NCI-H1105 treated with DMSO at 0.1 percent for 48 hours (cell line): ENCODE measurements at places on chromosomes 2 and 18.

DNA sequence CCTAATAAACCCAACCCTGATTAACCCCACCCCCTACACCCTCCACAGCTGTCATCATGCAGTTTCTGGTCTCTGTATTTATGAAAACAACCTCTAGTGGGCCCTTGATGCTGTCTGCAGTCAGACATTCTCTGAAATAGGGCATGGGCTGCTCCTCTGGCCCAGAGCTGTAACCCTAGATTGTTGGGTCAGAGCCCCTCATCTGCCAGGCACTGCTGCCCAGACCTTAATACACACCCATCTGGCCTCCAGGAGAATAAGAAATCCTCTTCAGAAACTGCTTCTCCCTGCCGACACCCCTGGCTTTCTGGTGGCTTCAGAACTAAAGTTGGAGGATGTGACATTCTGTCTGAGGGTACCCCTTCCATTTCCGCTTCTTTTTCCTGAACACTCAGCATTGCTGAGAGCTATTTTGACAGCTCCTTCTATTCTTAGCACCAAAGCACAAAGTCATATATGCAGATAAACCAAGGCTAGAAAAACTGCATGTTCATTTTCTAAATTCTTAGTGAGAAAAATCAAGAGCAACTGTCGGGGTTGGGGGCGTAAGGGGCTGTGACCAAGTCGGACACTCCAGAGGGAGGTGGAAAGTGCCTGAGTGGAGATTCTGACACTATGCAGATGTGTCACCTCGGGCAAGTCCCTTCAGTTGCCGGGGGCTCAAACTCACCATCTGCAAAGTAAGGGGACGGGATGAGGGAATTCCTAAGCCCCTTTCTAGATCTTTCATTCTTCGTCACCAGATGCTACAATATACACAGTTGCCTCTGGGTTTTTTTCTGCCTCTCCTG lies 28.7 kb downstream of the SRSF7 start:
- DNase-seq: no peak

GRCh38 chr2:229947544-229947943 lies 25.2 kb downstream of the FBXO36 start:
- DNase-seq: no peak

DNA sequence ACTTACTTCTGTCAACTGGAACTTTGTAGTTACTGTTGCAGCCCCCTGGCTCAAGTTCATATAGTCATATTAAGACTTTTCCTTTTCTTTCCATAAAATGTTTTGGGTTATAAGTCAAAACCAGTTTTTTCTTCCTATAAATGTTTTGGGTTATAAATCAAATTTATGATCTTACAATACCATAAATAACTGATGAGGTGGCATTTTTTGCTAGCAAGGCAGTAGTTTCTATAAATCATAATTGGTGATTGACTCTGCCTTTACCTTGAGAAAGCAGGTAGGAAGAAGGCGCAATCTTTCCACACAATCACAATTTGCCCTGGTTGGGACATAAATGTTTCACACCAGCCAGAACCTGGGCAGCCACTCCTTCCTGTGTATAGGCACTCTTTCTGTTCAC lies 5.1 kb upstream of the DYTN start:
- no peak for DNase-seq

DNA sequence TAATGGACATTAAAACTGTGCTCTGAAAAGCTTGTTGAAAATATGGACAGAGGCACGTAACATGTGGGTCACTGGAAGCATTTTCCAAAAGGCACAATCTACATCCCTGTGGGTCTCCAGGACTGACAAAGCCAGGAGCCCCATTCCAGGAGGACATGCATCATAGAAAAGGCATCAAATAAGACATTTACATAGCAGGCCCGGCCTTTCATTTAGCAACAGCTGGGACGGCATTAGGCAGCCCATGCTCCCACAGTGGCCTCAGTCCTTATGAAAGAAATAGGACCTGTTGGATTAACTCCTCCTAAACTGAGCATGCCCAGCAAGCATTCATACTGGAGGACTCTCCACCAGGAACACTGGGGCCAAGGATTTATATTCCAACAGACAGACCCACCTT lies 72.2 kb downstream of the TWIST2 start:
- DNase-seq: no peak

DNA sequence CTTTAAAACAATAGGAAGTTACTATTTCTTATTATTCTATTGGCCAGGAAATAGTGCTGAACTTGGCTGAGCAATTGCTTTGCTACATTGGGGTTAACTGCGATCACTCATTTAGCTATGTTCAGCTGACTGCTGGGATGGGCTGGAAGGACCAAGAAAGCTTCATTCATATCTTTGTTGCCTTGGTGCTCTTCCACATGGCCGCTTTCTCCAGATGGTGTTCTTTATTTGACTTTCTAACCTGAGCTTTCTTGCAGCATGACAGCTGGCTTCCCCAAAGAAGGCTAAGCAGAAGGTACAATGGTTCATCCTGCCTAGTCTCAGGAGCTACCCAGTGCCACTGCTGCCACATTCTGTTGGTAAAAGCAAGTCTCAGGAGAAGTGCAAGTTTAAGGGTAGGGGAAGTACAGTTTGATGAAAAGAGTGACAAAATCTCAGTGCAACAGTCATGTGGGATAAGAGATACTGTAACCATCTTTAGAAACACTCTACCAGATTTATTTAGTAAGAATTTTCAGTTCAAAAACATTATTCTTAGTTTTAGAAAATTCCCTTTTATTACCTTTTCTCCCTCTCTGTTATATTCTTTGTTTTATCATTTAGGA lies 180.6 kb upstream of the RBMS1 start:
- no peak for DNase-seq

DNA sequence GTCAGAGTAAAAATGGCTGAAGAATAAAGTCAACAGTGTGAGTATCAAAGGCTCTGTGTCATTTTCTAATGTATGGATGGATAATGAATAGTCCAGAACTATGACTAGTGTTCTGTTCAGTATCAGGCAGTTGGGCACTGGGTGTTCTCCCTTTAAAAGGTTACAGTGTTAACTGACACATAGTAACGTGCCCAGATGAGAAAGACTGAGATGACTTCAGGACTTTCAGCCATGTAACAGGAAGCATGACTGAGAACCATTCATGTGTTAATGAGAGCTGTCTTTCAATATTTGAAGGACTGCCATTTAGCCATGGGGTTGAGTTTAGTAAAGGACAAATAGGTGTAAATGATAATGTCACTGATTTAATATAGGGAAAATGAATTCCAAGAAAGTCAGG lies 187.1 kb downstream of the GULP1 start:
- DNase-seq: no peak
